ENCODE measurements at places on chromosomes 2 and 18. TPM values are rescaled to one million over a fixed set of nuclear protein-coding genes. Genes with fewer than 3 reads are reported as not detected.

GPR75 gene
- total RNA-seq: 3.5 TPM

STAT1 gene
- total RNA-seq: 36.5 TPM

C18orf54 gene
- total RNA-seq: 2.0 TPM

CIB4 gene
- not detected for total RNA-seq

SULT1C4 gene
- not detected for total RNA-seq

CLEC4F gene
- not detected for total RNA-seq

UGT1A4 gene
- 0.39 TPM for total RNA-seq

SNTG2 gene
- total RNA-seq: not detected

REG3A gene
- total RNA-seq: not detected

UCN gene
- 0.22 TPM for total RNA-seq

MOGAT1 gene
- total RNA-seq: not detected

ASTL gene
- not detected for total RNA-seq

ADAM23 gene
- under 0.01 TPM for total RNA-seq

REG1B gene
- total RNA-seq: not detected

CD8B2 gene
- 0.11 TPM for total RNA-seq

COL4A4 gene
- total RNA-seq: 5.3 TPM

All from placental epithelial cell (primary cell).